ENCODE measurements at places on chromosomes 5 and 9. TPM values are rescaled to one million over a fixed set of nuclear protein-coding genes. Genes with fewer than 3 reads are reported as not detected.

Gene ADAMTS2
- 4.4 TPM for total RNA-seq

Gene DAB2IP
- 127 TPM for total RNA-seq

Gene ADRB2
- total RNA-seq, result 1.4 TPM

DNA sequence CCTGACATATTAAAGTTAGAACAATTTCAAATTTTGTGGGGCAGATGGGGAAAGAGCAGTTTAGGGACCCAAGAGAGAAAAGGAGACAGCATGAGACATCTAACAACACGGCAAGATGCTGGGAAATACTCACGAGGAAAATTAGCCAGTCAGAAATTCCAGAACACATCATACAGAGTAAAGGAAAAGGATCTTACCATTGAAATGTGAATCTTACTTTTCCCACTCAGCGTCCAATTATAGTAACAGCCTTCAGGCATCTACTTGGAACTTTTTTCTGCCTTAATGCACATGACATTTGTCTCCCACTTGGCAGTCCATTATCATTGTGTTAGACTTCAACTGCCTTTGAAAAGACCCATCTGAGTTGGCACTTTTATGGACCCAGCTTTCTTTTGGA, 189.7 kb upstream of the SLC27A6 start:
- no peak for DNase-seq

DNA sequence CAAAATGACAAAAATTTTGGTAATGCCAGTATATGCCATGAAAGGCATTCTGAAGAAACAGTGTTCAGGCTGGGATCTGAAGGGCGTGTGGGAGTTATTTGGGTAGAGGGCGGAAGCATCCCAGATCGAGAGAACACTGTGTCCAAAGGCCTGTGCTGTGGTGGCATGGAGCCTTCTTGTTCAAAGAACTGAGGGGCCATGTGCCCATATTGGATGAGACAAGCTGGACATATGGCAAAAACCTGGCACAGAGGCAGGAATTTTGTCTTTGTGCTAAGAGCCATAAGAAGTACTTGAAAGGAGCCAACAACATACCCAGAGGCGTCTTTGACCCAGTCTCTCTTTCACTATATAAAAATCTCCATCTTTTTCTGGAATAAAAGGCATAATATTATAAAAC, 128.0 kb downstream of the SYK start:
- no peak for DNase-seq

- no peak for DNase-seq
These were observed 10.8 kb downstream of the PDGFRB start for GRCh38 chr5:150144879-150145278.

DNA sequence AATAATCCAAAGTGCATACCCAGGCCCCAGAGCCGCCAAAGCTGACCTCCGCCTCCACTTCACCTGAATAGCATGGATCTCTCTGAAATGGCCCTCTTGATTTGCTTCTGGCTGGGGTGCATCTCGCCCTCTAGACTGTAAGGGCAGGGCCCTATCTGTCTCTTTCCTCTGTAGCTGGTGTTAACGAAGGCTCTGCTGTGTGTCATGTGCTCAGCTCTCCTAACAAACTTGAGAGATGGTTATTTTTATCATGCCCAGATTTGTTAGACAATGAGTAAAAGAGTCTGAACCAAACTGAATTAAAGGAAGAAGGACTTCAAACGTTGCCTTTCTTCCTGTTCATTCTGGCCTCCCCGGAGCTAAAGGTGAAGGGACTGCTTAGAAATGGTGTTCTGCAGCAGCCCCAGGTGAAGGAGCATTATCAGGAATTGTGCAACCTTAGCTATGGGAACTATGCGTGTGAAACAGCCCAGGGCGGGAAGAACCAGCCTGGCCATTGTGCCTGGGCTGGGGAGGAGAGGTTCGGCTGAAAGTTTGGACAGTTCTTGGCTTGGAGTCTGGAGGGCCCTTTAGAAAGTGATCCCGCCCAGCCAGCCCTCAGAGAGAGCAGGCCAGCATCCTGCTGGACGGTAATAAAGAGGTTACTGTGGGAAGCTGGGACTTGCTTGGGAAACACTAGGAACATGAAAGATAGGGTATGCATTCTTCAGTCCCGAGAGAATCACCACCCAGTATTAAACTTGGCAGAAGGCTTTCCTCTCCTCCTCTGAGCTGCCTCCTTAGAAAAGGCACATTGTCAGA, 73.5 kb downstream of the WWC1 start:
- no peak for DNase-seq

- no peak for DNase-seq
These were observed 58.2 kb downstream of the CAST start for GRCh38 chr5:96720408-96720807.

DNA sequence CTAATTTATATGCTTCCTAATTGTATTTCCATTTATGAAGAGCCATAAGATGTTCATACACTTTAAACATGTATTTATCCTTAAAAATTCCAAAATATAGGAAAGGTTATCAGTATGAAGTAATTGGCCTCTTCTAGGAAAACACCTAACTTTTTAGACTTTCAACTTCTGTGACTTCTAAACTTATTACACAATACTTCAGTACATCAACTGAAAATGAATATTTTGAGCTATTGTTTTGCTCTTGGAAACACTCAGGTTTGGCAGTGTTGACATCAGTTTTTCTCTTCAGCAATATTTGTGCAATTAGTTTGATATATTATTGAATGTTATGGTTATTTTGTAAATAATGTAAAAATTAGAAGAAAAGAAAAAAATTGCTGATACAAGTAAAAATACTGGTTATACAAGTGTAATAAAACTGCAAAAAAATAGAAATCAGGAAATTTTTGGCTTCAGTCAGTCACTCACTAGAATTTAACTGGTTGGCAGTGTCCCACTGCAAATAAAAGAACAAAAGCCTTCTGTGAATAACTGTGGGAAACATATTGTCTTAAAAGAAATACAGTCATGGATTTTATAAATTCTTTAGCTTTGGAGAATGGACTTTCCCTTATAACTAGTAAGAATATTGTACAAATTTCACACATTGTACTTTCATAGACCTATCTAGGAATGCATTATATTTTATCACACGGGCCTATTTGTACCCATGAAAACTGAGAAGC, 635.9 kb downstream of the TLE1 start:
- DNase-seq, result no peak

- DNase-seq, result no peak
These were observed 21.9 kb downstream of the NR2F1 start for GRCh38 chr5:93604644-93605515.

- no peak for DNase-seq
These were observed 189.6 kb downstream of the HSPA4 start for GRCh38 chr5:133241179-133242092.

- DNase-seq, result no peak
These were observed 35.8 kb downstream of the PIK3R1 start for GRCh38 chr5:68251386-68251785.
